ENCODE measurements at places on chromosomes 16 and 17.
A peak's percentile ranks its signal among the peaks of the same experiment; 100 is the strongest.

DNA sequence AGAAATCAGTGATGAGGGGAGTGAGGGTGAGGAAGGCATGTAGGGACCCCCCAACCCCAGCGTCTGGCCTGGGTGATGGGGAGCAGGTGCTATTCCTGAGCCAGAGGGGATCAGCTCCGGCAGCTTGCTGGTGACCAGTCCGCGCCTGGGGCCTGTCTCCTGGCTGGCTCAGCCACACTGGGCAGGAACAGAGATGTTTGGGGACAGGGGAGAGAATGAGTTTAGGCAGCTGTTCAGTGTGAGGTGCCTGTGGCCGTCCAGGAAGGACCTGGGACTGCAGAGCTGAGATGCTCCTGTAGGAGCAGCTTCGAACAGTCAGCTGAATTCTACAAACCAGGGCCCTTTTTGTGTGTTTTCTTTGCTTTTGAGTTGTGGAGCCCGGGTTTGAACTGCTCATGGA lies 23.2 kb upstream of the SPNS2 start:
- no peak for DNase-seq

DNA sequence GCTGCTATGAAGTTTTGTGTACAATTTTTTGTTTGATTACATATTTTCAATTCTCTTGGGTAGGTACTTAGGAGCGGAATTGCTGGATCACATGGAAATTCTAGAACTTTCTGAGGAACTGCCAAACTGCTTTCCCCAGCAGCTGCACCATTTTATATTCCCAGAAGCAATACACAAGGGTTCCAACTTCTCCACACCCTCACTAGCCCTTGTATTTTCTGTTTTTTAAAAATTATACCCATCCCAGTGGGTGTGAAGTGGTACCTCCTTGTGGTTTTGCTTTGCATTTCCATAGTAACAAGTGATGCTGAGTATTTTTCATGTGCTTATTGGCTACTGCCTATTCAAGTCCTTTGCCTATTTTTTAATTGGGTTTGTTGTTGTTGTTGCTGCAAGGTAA lies 20.9 kb downstream of the NACA2 start:
- no peak for DNase-seq

GRCh38 chr16:27982184-27982583 lies 81.3 kb downstream of the GSG1L start:
- no peak for DNase-seq

GRCh38 chr17:40452216-40452787 lies 9.1 kb downstream of the IGFBP4 start:
- DNase-seq = peak; percentile 79

DNA sequence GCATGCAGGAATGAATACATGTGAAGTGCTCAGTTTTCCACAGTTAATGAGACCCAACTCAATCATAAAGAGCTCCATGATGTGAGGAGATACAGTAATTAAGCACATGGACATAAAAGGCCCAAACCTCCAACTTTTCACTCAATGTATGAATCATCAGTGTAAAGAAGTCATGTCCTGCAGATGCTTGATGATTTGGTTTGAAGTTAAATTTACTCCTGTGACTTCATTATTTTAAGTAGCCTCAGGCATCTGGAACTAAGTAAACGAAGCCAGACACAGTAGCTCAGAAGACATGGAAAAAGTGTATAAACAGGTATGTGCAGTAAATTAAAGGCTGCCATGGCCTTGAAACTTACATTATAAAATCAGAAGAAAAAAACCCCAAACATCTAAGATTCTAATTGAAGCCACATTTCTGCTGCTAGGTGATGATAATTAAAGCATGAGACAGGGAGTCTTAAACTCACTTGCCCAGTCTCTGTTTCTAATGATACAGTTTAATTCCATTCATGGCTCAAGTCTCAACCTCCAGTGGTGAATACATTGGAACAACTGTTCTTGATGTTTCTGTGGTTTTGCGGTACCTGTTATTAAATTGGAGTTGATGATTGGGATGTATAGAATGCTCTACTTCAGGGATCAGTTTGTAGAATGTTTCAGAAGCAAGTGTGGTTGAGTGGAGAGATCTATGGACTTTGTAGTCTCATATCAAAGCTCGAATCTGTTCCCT lies 28.9 kb upstream of the CCL2 start:
- no peak for DNase-seq

GRCh38 chr17:68595986-68596385 lies 5.2 kb downstream of the FAM20A start:
- no peak for DNase-seq

GRCh38 chr16:69440250-69440649 lies 15.8 kb downstream of the CYB5B start:
- no peak for DNase-seq

DNA sequence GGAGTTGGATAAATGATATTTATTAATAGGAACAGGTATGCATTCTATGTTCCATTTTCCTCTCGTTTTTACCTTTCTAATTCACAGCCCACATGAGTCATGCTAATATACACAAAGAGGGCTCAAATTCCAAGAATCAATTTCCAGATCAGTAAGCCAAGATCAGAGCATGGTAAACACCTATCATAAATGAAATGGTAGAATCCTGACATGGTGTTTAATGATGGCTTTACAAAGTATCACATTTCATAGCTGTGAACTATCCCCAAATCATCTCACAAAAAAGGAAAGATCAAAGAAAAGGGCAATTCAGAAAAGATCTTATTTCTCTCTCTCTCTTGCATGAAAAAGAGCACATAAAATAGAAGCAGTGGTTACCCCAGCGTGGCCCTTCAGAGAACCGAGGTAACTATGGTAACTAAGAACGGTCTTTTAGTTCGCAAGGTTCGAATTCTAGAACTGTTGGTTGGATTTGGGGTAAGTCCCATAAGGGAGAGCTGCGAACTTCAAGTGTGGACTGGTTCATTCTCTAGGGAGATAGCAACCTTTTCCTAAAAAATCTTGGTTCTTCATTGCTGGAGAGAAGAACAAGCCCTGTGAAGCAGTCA lies 73.0 kb downstream of the MARCHF10 start:
- DNase-seq = no peak

GRCh38 chr17:75619506-75620431 lies 13.5 kb upstream of the SMIM5 start:
- DNase-seq = no peak

DNA sequence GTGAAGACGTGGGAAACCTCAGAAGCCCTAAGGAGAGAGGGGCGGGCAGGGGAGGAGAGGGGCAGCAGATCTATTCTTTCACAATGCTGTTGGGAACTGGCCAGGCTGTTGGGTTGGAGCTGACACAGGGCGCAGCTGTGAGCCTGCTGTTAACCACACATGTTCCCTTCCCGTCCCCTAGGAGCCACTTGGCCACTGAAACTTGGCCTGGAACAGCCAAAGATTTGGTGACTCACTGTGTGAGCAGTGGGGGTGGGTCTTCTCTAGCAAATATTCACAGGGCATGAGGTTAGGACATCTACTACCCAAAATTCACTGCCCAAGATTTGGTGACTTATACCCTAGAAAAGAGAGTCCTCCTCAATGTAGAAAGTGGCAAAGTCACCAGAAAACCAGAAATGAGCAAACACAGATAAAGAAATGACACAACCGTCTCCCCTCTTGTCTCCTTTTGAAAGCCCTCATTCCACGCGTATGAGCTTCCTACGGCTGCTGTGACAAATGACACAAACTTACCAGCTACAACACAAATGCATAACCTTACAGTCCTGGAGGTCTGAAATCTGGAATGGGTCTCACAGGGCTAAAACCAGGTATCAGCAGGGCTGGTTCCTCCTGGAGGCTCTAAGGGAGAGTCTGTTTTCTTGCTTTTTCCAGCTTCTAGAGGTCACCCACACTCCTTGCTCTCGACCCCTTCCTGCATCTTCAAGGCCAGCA lies 6.3 kb downstream of the TBC1D16 start:
- DNase-seq = peak; percentile 47

GRCh38 chr17:6592173-6592572 lies 35.8 kb upstream of the PITPNM3 start:
- DNase-seq = no peak

DNA sequence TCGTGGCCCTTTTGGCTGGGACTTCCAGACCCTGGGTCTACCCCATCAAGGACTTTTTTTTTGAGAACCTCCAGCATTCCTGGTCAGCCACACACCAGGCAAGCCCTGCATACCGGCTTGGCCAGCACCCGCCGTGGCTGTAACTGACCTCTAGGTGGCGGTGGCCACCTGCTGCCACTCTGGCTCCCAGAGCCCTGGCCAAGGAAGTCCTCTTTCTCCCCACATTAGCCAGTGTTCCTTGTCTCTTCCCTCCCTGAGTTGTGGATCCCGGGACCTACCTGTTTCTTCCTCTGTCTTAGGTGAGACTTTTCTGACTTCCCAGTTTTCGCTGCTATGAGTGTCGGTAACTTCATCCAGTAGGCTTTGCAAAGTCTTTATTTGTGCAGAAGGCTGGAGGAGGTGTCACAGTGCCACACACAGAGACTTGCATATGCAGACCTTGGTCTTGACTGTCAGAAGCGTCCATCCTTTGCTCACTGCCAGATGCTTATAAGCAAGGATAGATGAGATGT lies 348.3 kb downstream of the CPPED1 start:
- peak; percentile 59 for DNase-seq

DNA sequence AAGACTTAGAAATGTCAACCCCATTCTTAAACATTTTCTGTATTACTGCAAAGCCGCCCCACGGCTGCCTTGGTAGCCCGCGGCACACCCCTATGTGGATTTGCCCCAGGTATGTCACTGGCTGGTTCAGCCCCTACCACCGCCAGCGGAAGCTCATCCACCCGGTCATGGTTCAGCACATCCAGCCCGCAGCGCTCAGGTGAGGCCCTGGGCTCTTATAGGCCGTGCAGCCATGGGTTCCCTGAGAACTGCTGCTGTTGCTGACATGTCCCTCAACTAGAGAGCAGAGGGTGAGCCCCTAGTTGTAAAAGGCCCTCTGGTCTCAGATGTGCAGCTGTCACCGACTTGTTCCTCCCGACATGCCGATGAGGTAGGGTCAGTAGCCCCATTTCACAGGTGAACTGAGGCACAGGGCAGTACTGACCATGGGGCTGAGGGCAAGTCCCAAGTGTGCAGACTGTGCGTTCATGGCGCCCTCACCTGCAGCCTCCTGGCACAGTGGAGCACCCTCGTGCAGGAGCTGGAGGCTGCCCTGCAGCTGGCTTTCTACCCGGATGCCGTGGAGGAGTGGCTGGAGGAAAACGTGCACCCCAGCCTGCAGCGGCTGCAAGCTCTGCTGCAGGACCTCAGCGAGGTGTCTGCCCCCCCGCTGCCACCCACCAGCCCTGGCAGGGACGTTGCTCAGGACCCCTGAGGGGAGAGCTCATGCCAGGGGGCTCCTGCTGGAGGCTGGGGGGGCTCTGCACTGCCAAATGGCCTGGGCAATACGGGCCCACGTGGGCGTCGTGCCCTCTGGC lies 8.7 kb downstream of the CYBC1 start:
- DNase-seq = no peak

DNA sequence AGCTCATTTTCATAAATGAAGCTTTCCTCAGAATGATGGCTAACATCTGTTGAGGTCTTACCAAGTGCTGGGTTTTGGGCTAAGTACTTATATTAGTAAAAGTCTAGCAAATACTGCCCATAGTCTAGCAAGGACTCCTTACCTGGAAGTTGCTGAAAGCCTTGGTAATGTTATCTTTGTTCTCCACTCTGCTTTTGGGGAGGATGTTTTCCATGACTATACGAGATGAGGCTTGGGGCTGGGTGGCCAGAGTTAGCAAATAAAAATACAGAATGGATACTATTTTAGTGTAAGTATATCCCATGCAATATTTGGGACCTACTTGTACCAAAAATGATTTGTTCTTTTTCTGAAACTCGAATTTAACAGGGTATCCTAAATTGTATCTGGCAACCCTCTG lies 7.7 kb downstream of the CCL18 start:
- no peak for DNase-seq

- peak; percentile 6 for DNase-seq
Measured at GRCh38 chr17:60602385-60602742, 2.4 kb downstream of the PPM1D start.

DNA sequence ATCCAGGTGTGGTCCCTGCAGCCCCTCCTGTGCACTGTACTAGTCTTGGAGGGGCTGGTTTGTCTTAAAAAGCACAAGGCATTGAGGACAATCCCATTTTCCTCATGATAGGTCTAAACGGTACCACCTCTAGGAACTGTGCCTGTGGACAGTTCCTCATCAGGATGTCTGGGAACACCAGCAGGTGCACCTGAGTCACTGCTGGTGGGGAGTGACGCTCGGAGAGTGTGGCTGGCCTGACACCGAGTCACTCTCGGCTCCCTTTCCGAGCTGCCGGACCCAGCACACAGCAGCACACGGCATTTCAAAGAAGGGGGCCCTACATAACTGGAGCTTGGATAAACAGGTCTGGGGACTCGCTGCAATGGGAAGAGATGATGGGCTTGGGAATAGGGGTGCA lies 25.6 kb downstream of the LRRC75A start:
- no peak for DNase-seq

GRCh38 chr16:50902457-50902856 lies 160.6 kb downstream of the CYLD start:
- DNase-seq = no peak

DNA sequence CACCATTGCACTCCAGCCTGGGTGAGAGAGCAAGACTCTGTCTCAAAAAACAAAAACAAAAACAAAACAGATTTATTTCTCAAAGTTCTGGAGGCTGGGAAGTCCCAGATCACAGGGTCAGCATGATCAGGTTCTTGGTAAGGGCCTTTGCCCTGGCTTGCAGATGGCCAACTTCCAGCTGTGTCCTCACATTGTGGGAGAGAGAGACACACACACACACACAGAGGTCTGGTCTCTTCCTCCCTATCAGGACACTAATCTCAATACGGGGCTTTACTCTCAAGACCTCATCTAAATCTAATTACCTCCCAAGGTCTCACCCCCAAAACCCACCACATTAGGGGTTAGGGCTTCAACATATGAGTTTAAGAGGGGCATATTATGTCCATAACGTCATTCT lies 26.4 kb upstream of the TAOK1 start:
- DNase-seq = no peak

DNA sequence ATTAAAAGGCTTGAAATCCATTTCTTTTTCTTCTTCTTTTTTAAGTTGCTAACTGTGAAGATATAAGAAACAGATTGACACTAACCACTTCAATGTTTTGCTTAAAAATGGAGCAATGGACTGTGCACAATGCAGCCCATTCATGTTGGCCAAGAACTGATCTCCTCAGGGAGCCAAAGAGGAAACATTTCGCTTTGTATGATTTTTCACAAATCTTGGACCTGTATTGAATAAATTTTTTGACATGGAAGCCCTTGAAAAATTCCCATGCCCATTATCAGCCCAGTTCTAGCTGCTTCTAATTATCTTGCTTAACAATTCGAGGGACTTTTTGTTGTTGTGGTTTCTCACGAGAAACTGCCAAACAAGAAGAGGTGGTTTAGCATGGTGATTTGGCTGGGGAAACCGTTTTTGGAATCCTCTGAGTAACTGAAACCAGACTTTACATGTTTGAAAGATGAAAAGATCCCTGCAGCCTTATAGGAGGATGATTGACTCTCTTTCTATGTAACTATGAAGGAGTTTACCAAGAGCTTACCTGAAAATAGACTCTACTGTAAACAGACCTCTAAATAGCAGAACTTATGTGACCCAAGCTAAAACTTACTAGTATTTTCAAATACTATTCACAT lies 1389.4 kb upstream of the GOT2 start:
- no peak for DNase-seq

GRCh38 chr16:86498155-86498670 lies 12.1 kb upstream of the FOXF1 start:
- no peak for DNase-seq

All from brain microvascular endothelial cell (primary cell).